ENCODE measurements at places on chromosomes 3 and 15.

DNA sequence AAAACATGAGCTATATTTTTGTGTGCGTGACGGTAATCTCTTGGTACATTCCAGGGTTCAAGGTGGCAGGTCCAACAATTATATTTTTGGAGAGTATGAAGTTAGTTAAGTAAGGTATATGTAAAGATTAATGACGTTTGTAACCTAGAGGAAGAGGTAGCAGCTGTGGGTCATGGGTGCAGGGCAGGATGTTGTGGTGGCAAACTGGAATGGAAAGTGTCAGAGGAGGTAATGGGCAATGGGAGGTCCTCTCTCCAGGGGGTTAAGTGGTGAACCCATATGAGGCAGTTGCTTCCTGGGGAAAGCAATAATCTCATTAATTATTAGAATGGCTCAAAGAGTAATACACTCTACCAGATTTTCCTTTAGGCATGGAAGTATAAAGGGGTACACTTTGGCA lies 1.0 kb upstream of the CD200R1L start:
- DNase-seq: no peak

DNA sequence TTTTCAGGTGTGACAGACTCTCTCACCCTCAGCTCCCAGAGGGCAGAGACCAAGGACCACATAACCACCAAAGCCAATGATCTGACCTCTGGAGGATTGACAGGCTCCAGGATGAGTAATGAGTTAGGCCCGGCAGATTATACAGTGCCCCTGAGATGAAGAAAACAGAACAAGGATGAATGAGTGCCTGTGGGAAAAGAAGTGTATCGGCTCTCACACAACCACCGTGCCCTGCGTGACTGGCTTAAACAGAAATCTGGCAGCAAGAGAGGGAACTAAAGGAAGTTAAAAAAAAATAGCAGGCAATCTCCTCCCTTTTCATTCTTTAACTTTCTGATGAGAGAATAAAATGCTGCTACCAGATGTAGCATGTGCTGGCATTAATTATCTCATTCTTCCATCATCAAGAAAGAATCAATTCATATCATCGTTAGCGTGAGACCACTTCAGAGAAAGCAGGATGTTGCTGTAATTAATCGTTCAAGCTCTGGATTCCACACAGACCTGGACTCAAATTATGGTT lies 227.5 kb upstream of the COL8A1 start:
- DNase-seq: no peak

DNA sequence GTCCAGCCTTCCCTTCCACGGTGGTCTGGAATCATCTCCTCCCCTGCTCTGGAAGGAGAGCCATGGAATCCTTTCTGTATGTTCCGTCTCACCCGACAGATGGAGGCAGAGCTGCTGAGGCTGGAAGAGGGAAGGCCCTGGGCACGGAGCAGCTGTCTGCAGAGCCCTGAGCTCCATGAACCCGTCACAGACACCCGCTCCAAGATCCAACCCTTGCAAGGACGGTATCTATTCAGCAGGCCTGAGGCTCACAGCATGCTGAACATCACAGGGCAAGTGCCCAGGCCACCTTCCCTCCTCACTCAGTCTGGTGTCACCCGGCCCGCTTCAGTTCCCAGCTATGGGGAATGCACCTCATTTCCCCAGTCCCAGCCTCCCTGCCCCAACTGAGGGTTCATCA lies 103.9 kb downstream of the LRIG1 start:
- DNase-seq: no peak

GRCh38 chr3:39177708-39178332 lies 14.6 kb downstream of the XIRP1 start:
- DNase-seq: peak; percentile 70

GRCh38 chr3:106710596-106710995 lies 666.6 kb upstream of the CCDC54 start:
- no peak for DNase-seq

Measured in stimulated activated CD4-positive, alpha-beta T cell treated with anti-CD3 and anti-CD28 coated beads, Interleukin-12 subunit alpha, Interleukin-12 subunit beta, amount 100 ng/mL, for 4 hours (primary cell).